Fibroblast of the aortic adventitia (primary cell): ENCODE measurements at places on chromosomes 6 and 20.

- DNase-seq: no peak
These were observed 205.2 kb downstream of the BMP7 start for GRCh38 chr20:57061051-57061900.

DNA sequence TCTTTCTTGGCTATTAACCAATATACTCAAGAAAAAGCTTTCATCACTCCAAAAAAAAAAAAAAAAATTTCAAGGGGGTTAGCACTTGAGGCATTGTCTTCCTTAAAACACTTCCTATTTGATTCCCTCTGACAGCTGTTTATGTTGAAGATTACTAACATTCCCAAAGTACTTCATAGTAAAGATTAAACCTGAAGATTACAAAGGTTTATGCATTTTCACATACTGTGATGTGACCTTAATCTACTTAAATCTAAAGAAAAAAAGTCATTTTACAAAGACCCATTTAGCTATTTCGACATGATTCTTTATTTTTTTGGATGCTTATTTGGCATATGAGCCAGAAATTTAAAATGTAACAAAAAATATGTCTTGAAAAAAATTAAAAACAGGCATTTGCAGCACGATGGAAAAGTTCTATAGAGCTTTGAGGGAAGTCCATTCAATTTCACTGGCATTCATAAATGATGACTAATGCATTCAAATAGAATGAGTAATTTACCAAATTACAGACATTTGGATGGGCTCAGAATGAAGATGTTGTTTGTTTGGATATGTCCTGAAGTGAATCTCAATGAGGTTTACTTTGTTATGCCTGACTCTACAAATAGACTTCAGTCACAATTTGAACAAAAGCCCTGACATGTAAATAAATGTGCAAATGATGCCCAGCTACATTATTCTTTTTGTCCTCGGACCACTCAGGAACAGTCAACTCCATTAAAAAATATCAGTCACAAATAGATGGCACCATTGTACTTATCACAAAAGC, 674.6 kb upstream of the MARCKS start:
- peak; percentile 85 for DNase-seq

GRCh38 chr6:50990750-50991446, 172.2 kb downstream of the TFAP2B start:
- peak; percentile 4 for DNase-seq

DNA sequence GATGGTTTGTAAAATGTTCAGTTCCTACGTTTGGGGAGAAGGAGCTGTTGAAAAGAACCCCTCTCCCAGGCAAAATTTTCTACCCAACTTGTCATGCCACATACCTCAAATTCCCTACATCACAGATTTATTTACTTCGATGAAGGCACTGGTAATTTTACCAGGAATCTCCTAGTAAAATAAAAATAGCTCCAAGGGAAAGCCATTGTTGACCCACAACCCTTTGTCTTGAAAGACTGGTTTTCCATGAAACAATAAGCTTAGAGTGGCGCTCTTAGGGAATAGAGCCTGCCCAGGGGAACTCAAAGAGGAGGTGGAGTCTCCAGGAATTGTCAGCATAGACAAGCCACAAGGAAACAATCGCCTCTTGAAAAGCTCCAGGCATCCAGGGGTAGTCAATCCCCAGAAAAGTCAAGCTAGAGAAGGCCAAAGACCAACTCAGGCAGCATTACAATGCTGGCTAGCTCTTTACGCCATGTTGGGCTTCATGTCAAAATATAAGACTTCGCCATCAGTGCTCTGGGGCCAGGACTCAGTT, 99.2 kb upstream of the RREB1 start:
- DNase-seq: no peak

- peak; percentile 12 for DNase-seq
These were observed 30.2 kb downstream of the FAM229B start for GRCh38 chr6:112117554-112117953.

GRCh38 chr6:107416145-107416544, 43.2 kb downstream of the PDSS2 start:
- no peak for DNase-seq

- no peak for DNase-seq
These were observed 28.1 kb downstream of the RIPOR3 start for GRCh38 chr20:50663095-50663821.

- peak; percentile 73 for DNase-seq
These were observed at the start of gene PGBD1 for GRCh38 chr6:28281288-28282064. PGBD1 (plus strand) TSS chr6:28281572; CDS start chr6:28283814, 2,242 bp downstream.

DNA sequence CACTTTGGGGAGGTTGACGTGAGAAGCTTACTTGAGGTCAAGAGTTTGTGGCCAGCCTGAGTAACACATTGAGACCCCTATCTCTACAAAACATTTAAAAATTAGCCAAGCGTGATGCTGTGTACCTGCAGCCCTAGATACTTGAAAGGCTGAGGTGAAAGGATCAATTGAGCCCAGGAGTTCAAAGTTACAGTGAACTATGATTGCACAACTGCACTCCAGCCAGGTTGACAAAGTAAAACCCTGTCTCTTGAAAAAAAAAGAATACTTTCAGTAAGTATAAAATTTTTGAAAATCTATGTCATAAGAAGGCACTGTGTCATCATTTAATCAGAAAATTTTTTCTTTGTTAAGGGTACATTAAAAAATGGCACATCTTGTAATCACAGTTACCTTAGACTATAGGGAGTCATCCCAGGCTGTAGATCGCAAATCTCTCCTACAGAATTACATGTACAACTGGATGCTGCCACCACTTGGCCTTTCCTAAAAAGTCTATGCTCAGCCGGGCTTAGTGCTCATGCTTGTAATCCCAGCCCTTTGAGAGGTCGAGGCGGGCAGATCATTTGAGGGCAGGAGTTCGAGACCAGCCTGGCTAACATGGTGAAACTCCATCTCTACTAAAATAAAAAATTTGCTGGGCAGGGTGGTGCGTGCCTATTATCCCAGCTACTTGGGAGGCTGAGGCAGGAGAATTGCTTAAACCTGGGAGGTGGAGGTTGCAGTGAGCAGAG, 17.0 kb upstream of the MRS2 start:
- DNase-seq: no peak

DNA sequence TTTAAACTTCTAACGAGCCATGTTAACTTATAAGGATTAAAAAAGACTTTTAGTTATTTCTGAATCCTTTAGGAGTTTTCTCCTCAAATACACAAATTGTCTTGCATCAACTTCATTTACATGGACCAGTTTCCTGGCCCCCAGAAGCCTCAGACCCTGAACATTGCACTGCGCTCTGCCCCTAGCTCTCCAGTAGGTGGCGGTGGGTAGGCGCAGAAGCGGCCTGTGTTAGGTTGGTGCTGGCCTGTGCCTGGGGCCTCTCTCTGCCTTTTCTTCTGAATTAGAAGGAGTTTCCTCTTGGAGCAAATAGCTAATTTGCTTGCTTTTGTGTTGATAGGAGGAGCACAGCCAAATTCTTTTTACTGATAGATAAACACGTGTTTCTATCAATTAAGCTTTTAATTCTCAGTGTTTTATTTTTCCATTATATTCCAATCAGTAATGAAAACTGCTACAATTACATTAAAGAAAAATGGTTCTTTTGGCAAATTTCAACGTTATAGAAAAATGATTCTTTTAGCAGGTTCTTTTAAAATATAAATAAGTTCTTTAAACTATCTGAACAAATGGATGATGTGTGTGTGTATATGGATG, 44.4 kb downstream of the DTD1 start:
- DNase-seq: peak; percentile 61

GRCh38 chr20:40980106-40980827, 48.4 kb upstream of the TOP1 start:
- DNase-seq: peak; percentile 29

DNA sequence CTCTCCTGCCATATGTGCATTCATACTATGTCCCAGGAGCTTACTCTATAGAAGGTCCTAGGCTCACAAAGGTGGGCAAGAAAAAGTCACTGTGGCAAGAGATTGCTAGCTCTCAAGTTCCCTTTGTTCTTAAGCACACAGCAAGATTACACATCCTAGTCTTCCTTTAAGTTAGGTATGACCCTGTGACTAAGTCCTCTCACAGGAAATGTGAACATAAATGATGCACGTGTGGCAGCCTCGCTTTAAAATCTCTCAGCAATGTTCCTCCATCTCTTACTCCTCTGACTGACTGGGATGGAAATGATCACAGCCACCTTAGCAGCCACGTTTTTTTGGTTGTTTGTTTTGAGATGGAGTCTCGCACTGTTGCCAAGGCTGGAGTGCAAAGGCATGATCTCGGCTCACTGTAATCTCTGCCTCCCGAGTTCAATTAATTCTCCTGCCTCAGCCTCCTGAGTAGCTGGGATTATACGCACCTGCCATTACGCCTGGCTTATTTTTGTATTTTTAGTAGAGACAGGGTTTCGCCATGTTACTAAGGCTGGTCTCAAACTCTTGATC, 35.7 kb upstream of the HAO1 start:
- no peak for DNase-seq

- DNase-seq: no peak
These were observed 848.2 kb downstream of the DHX35 start for GRCh38 chr20:39810309-39810708.

DNA sequence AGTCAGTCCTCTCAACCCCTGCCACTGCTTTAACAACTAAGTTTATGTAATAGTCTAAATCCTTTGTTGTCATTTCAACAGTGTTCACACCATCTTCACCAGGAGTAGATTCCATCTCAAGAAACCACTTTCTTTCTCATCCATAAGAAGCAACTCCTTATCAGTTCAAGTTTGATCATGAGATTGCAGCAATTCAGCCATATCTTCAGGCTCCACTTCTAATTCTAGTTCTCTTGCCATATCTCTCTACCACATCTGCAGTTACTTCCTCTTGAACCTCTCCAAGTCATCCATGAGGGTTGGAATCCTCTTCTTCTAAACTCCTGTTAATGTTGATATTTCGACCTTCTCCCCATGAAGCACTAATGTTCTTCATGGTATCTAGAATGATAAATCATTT, 57.9 kb upstream of the FOXO3 start:
- DNase-seq: no peak

DNA sequence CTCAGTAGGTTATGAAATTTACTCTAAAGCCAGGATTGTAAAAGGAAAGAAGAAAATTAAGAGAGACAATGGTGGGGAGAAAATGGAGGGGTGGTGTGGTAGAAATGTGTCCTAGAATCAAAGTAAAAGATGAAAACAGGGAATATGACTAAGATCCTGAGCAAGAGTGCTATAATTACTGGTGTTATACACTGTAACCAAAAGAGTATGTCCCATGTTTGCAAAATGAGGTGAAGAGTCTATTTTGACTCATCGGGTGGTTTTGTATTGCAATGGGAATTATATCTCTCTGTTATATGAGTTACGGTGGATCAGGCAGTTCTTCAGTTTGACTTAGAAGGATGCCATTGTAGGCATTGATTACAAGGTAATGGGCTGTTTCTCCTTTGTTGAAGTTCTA, 8.5 kb downstream of the L3MBTL3 start:
- DNase-seq: no peak

GRCh38 chr6:11113038-11113437, 1.5 kb upstream of the ERVFRD-1 start:
- peak; percentile 35 for DNase-seq

GRCh38 chr6:3585320-3585935, 128.6 kb upstream of the SLC22A23 start:
- peak; percentile 86 for DNase-seq

- DNase-seq: peak; percentile 59
These were observed 558.5 kb downstream of the CD83 start for GRCh38 chr6:14676064-14676463.

GRCh38 chr20:40754339-40754943, 65.4 kb upstream of the MAFB start:
- no peak for DNase-seq

DNA sequence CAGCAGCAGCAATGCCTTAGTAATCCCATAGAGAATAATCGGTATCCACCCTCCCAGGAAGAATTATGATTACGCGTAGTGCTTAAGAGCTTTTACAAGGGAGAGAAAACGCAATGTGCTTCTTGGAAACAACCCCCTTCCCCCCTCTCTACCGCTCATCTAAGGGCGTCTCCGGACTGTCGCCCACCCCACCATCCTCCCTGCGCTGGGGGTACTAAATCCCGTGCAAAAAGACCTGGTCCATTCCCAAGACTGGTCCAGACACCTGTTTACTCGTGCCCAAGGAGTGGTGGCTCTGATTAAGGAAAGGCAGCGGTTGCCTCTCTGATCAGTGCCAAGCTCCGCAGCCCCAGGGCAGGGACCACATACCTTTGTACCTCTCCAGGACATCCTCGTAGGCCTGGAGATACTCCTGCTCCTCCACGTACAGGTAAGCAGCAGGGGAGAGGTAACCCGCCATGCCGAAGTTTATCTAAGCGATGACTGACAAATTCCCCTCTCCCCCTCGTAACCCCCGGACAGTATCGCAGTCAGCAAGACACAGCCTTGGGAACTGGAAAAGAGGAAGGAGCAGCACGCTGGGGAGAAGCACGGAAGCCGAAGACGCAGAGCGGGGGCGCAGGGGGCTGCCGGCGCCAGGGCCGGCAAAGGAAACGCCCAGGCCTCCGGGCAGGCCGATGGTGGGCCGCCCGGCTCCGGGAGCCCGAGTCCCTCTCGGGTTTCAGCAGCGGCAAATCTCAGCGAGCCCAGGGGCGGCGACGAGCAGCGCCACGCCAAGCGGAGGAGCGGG, 112.0 kb upstream of the BEND6 start:
- peak; percentile 70 for DNase-seq

DNA sequence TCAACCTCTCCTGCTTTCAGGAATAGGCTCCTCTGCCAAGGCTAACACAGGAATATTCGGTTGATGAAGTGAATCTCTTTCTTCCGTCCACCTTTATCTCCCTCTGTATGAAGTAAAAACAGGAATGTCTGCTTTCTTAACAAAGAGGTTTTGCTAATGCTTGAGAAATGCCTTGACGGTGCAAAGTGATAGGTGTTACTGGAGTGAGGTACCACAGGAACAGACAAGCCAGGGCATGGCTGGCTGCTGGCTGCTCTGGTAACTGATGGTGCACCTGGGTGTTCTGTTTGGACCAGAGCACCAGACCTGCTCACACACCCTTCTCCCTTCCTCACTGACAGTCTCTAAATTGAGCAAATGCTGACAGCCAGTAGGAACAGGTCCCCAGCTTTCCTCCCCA, 174.0 kb upstream of the FBXL4 start:
- no peak for DNase-seq
